Right ventricle myocardium inferior (tissue), 1 donor: ENCODE measurements at places on chromosomes 4 and X.

GRCh38 chrX:397575-397974 lies 10.9 kb upstream of the PPP2R3B start:
- DNase-seq = no peak

- DNase-seq = no peak
These were observed 63.2 kb downstream of the QDPR start for GRCh38 chr4:17448689-17449088.

DNA sequence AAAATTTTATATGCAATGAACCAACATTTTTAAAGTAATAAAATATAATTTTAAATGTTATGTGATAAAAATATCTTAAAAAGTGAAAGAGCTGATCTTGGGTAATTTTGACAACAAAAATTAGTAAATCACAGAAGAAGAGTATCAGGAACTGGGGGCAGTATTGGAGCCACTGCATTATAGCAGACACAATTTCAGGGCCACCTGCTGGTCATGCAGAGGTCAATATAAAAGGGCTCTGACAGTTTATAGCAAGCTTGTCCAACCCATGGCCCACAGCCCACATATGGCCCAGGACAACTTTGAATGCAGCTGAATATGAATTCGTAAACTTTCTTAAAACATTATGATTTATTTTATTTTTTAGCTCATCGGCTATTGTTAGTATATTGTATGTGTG lies 13.0 kb upstream of the LEF1 start:
- no peak for DNase-seq

DNA sequence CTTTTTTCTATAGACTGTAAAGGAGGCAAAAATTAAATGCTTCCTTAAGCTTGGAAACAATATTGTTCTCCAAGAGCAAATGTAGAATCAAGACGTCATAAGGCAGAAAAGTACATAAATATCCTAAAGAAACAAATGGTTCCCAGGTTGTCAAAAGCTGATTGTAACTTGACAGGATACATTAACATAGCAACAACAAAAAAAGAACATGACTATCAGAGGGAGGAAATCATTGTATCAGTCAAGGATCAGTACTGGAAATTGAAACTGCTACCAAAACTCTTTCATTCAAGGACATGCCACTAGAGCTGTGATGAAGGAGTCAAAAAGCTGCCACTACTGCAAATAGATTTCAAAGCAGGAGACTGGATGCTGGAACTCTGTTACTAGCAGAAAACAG lies 168.3 kb downstream of the BTC start:
- DNase-seq = no peak

- DNase-seq = no peak
These were observed 67.1 kb downstream of the DOCK11 start for GRCh38 chrX:118562582-118563164.

DNA sequence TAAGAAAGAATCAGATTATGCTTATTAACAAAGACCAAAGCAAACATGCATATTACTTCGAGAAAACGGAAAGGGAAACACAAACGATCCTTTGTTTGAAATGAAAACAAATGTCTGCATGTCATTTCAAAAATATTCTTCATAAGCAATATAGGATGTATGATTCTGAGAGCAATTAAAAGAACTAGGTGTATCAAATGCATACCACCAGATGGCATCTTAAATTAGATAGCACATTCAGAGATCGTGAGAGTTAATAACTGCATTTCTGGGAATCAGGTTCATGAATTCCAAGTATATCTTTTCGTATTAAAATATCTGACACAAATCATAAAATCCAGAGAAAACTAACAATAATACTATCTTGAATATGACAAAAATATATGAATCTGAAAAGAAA lies 159.5 kb downstream of the PPP3CA start:
- no peak for DNase-seq

GRCh38 chr4:55124322-55125076 lies 896 bp downstream of the KDR start:
- DNase-seq = no peak

GRCh38 chr4:99809326-99809725 lies 7.3 kb upstream of the DAPP1 start:
- no peak for DNase-seq

DNA sequence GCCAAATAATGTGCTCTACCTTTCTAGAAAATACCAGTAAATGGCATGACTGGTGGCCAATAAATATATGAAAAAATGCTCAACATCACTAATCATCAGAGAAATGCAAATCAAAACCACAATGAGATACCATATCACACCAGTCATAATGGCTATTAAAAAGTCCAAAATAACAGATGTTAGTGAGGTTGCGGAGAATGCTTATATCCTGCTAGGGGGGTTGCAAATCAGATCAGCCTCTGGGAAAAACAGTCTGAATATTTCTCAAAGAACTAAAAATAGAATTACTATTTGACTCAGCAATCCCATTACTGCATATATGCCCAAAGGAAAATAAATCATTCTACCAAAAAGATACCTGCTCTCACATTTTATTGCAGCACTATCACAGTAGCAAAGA lies 115.1 kb downstream of the RASGEF1B start:
- DNase-seq = no peak

DNA sequence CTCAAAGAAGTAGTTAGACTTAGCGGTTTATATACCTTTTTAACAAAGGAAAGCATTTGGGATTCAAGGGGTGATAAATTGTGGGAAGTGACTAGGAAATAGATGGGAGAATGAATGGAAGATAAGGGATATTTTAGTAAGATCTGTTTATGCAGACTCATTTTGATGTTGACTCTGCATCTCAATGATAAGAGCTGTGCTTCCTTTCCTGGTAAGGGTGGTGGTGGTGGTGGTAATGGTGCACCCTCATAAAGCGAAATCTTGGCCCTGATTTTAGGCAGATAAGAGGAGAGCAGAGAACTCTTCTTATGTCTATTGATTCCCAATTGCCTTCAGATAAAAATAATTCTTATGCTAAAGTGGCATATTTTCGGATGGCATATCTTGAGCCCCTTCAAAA lies 197.1 kb downstream of the SPRY1 start:
- no peak for DNase-seq

DNA sequence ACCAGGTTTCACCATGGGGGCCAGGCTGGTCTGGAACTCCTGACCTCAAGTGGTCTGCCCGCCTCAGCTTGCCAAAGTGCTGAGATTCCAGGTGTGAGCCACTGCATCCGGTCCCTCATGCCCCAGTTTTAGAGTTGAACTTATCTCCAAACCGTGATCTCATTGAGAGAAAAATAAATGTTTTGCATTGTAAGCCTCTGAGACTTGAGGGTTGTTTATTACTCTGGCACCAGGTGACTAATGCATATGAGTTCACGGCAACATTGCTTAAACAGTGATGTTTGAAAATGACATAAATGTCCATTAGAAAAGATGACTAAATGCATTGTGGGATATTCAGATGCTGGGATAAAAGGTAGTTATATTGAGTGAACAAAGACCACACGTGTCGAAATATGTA lies 22.9 kb upstream of the FAT1 start:
- no peak for DNase-seq

- no peak for DNase-seq
These were observed 123.5 kb downstream of the IL15 start for GRCh38 chr4:141759796-141760425.
